ENCODE measurements at places on chromosomes 5 and 9.

- DNase-seq: no peak
Measured at GRCh38 chr9:119961774-119962424, 592.7 kb upstream of the BRINP1 start.

DNA sequence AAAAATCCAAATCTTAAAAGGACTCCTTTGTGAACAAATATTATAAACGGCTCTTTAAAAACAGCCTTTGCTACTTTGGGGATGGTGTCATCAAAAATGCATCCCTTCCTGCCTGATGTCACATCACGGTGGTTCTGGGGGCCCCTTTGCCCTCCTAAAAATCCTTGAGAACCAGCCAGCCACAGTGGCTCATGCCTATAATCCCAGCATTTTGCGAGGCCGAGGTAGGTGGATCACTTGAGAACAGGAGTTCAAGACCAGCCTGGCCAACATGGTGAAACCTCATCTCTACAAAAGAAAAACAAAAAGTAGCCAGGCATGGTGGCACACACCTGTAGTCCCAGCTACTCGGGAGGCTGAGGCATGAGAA is 43.9 kb downstream of the FNBP1 start:
- no peak for DNase-seq

DNA sequence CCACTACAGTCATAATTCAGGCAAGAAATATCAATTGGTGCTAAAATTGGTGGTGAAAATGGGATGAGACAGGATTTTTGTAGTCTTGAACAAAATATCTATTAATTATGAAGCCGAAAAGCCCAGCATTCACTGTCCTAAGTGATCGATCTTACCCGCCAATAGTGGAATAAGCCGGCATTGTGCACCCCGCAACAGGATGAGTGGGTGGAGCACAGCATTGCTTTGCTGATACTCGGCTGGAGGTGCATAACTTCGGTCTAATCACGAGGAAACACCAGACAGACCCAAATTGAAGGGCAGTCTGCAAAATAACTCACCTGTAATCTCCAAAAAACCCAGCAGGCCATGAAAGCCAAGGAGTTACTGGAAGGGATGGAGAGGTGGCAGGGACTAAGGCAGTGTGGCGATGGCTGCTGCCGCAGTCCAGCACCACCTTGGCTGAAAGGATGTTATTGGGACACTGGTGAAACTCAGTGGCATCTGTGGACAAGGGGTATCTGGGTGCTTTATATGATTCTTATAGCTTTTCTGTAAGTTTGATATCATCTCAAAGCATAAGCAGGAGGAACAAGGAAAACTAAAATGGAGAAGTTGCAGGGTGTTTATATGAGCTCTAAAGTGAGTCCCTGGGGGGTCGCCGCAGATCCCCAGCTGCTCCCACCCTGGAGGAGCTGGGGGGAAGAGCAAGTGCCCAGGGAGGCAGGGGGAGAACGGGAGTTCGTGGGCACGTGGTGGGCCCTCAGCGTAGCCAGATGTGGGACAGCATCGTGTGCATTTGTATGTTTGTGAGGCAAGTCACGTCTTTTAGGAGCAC is 45.2 kb downstream of the AHRR start:
- no peak for DNase-seq

- no peak for DNase-seq
Measured at GRCh38 chr9:7137571-7137970, 379.8 kb downstream of the KDM4C start.

DNA sequence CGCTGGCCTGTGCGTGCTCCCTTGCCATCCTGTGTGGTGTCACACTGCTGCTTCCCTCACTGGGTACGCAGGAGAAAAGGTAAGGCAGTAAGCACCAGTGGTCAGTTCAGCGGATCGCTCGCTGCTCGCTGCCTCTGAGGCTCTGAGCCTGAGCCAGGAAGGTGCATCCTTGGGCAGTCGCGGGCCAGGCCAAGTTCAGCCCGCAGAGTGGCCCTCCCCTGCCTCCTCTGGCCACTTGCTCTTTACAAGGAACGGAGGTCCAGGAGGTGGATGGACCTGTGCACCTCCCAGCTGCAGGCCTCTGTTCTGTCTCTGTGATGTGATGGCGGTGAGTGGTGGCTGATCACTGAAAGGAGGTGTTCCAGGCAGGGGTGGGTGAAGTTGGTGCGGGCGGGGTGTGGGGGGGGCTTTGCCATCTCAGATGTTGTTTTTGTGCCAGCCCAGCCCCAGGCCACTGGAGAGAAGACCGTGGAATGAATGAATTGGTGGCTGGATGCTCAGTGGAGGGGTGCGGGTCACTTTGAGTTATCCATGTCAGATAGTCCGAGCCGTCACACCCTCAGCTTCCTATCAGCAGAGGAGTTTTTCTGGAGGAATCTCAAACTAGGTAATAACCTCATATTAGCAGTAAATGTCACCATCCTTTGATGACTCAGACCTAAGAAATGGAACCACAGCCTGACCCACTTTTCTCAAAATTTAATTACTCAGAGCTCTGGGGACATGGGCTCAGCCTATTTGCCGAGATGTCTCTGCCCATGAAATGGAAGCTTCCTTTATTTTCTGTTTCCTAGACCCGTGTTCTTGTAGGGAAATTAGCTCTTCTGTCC is 7.3 kb downstream of the COL5A1 start:
- no peak for DNase-seq

- DNase-seq: no peak
Measured at GRCh38 chr9:16689351-16689938, 181.0 kb downstream of the BNC2 start.

DNA sequence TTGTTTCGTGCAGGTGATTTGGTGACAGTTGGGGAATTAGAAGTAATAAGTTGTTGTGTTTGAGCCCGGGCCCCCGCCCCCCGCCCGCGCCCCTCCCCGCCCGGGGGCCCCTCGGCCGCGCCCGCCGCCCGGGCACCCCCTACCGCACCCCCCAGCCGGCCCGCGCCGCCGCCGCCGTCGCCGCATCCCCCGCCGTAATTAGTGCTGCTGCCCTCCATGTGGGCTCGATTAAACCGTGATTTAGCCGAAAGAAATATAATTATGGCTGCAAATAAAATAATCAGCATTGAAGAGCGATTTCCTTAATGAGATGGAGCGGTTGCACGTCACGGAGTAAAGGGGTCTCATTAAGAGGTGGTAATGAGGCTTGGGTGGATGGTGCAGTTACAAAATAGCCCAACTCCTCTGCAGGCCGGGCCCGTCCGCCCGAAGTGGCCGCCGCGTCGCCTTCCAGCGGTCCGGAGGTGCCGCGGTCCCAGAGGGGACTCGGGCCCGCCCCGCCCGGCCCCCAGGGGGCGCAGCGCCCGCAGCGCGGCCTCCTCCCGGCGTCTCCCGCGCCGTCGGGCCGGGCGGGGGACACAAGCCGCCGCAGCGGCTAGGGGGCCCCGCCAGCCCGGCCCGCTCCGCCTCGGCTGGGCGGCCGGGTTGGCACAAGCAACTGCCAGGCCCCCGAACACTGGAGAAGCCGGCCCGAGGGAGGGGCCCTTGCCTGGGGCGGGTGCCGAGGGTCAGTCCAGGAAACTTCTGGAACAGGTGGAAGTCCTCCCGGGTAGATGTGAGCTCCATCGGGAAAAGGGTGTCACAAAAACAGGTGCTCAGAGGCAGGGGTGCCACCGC is 6.9 kb upstream of the OTP start:
- no peak for DNase-seq

DNA sequence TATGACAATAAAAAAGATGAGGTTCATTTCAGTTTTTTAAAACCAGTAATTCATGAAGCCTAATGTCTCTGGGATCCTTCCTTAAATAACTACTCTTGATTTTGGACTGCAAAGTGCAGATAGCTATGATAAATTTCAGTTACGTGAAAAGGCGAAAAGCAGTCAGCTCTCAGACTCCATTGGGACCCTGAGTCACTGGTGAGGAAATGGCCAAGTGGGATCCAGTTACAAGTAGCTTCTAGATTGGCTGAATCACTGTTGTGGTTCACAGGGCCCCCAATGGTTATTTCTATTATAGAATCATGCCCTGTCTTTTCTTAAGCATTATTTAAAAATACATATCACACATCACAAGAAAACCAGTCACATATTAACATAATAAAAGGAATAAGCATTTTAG is 31.1 kb upstream of the PPP3R2 start:
- no peak for DNase-seq

DNA sequence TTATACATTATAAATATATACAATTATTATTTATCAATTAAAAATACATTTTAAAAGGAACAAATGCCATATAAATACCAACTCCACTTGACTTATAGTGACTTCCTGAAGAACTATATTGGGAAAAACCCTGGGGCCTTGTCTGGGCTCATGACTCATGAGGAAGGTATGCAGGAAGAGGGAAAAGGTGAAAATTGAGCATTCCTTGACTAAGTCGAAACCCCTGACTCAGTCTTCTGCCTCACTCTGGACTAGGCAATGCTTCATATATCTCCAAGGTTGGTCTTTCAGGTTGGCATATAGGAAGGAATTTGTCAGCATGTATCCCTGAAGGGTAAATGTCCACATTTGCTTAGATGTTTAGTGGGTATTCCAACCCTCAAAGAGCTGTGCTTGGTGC is 78.5 kb downstream of the SH3TC2 start:
- no peak for DNase-seq

DNA sequence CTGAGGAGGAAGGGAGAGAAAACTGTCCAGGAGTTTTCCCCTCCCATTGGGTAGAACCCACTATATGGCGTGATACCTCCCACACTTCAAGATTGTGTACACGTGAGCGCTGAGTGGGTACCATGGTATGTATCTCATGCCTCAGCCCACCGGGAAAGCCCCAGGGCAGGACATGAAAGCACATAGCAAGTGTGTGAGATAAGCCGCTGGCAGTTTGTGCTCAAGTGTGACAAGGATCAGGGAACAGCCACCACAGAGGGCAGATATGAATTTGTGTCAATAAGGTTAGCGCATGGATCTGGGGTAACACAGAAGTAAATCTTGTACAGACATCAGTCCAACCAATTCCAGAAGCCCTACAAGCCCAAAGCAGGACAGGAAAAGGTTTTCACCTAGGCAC is 42.6 kb upstream of the NAA35 start:
- DNase-seq: no peak

GRCh38 chr5:150301901-150302300 is 804 bp downstream of the ARSI start:
- DNase-seq: no peak

GRCh38 chr5:75438722-75439121 is 72.7 kb downstream of the CERT1 start:
- no peak for DNase-seq
